ENCODE measurements at places on chromosomes 2 and 18.

DNA sequence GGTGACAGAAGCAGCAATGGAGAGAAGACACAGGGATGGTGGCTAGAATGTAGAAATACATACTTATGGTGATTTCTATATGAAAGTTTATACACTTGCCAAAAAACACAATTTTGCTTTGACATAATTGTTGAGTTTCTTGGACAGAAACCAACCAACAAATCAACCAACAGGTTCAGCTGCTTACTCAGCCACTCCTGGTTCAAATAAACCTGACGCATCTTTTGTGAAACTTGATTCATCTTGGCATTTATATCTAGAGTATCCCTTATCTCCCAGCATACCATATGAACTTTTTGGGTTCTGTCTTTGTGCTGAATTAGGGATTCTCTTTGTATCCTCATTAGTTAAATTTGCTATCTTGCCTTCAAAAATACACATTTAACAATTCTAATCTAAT is 54.1 kb upstream of the ERBB4 start:
- no peak for DNase-seq

- no peak for DNase-seq
Observed at GRCh38 chr2:50098242-50098641, 933.7 kb downstream of the NRXN1 start.

- no peak for DNase-seq
Observed at GRCh38 chr18:10301831-10302483, 152.5 kb upstream of the APCDD1 start.

- DNase-seq = no peak
Observed at GRCh38 chr2:46751897-46752296, 163.7 kb downstream of the MCFD2 start.

GRCh38 chr18:9612215-9612830 is 2.0 kb downstream of the PPP4R1 start:
- no peak for DNase-seq

GRCh38 chr18:48571639-48572384 is 33.0 kb downstream of the CTIF start:
- no peak for DNase-seq

DNA sequence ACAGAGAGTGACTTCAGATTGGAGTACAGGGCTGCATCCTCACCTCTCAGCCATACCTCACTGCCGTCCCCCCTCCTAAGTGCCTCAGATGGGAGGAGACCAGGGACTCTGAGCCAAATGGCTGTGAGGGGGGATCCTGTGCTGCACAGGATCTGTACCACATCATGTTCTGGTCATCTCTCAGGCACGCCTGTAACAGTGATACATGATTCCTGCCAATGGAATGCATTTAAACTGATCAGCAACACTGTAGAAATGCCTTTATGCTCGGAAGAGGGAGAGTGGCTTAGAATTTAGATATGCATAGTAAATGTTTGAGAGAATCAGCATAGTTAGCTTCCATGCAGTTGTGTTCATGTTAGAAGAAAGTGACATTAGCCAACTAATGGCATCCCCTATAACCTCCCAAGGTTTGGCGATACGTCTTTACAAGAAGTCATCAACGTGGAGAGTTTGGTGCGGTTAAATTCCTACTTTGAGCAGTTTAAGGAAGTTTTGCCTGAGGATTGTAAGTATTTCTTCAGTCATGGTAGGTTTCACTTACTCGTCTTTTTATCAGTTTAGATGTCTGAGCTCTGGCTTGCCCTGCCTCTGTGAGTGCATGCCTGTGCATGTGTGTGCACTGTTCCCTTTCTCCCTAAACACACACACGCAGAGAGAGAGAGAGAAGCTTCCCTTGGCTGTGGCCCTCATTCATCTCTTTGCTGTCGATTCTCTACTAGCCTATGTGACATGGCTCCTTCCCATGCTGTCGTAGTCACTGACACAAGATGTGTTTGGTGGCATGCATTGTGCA is 40.0 kb downstream of the COA5 start:
- DNase-seq = no peak

DNA sequence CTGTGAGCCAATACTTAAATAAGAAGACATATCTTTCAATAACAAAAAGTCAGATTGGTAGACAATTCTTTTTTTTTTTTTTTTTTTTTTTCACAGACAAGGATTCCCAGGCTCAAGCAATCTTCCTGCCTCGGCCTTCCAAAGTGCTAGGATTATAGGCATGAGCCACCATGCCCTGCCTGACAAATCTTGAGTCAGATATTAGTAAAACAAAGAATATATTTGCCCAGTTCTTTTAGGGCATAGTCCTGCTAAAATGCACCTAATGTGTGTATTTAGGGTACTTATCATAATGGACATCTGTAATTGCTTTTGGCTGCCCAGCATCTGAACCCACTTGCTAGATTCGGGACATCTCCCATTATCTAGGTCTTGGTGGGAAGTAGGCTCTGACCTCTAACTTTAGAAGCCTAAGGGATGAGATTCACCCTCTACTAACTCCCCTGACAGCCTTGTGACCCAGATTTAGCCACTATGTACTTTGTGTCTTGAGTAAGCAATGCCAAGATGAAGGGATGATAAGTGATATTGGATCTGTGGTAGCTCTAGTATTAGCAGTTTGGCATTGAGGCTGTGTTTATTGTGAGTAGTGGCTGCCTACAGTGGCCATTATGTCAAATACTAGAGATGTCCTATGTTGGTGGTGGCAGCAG is 18.5 kb upstream of the PSME4 start:
- DNase-seq = no peak

GRCh38 chr2:195520671-195521155 is 136.3 kb upstream of the SLC39A10 start:
- DNase-seq = no peak

- DNase-seq = no peak
Observed at GRCh38 chr2:136766073-136766404, 694 bp downstream of the THSD7B start.

- no peak for DNase-seq
Observed at GRCh38 chr2:171957061-171957460, 34.8 kb downstream of the HAT1 start.
